Activated naive CD4-positive, alpha-beta T cell (primary cell): ENCODE measurements at places on chromosomes 2 and 18.

DNA sequence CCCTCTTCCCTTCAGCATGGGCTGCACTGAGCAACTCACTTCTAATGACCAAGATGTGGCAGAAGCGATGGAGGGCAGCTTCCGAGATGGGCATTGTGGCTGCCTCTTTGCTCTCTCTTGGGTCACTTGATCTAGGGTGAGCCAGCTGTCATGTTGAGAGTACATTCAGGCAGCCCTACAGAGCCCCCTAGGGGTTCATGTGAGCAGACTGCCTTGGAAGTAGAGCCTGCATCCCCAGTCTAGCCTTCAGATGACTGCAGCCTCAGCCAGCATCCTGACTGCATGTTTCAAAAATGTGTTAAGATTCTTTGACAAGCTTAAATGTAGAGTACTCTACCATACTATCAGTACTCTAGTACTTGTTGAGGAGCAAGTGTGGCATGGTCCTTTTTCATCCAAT lies 143.9 kb downstream of the NCK2 start:
- DNase-seq: no peak

GRCh38 chr2:226694586-226695284 lies 104.9 kb downstream of the IRS1 start:
- DNase-seq: no peak

DNA sequence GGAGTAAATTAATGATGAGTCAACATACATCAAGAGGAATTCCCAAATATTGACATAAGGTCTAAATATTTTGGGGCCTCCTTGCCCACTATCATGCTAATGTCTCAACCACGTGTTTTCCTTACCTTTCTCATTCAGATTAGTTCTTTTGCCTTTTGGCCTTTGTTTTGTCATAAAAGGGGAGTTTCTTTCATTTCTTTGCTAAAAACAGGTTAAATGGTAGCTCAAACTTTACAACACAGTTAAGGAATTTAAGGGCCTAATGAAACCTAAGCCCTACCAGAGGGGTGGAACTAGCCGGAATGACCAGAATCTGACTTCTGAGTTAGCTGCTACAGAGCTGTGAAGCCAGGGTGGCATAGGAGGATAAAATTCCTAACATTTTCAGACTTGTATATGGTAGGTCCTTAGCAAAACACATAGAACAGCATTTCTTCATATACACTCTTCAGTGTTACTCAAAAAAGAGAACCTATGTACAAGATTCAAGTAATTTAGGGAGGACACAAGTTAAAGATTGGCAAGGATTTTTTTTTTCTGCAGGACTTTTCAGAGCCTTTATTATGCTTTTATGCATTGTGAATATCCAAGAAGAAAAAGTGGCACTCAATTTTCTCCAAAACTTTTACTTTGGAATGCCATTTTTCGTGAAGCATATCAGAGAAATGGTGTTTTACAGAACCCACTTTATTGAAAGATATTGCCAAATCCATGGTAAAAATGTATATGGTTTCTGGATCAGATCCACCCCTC lies 633.1 kb downstream of the ARHGAP15 start:
- DNase-seq: no peak

DNA sequence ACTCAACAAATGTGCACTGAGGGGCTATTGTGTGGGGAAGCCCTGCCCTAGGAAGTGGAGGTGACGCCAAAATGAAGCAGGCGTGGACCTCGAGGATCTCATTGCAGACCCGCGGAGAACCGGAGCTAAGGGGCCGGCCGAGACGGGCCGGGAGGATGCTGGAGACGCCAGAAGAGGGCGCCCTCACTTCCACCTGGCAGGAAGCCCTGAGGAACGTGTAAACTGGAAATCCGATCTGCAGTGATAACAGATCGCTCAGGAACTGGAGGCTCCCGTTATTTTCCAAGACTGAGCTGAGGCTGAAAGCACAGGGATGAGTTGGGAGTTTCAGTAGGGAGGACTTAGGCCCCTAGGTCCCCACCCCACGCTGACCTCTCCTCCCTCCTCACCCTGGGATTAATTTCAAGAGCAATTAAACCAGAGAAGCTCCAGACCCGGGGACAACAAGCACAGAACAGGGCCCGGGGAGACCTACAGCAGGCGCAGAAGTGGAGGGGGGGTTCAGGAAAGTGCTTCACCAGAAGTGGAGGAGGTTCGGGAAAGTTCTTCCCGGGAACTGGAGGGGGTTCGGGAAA lies 7.7 kb upstream of the COL6A3 start:
- DNase-seq: peak; percentile 73

DNA sequence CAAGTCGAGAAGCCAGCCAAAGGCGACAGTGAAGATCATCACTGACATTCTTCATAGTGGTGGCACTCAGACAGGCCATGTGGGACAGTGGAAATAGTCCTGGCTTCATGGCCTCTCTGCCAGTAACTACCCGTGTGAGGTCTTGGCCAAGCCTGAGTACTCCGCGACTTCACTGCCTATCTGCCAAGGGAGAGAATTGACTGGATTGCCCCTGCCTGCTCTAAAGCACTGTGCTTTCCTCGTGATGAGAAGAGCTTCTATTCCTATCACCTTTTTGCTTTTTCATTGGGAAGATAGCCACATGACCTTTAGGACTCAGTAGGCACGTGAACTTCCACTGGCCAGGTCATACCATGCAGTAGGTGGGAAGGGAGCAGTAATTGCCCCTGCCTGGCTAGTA lies 239.3 kb downstream of the HAUS1 start:
- no peak for DNase-seq

GRCh38 chr2:64196963-64197362 lies 52.7 kb upstream of the PELI1 start:
- no peak for DNase-seq

DNA sequence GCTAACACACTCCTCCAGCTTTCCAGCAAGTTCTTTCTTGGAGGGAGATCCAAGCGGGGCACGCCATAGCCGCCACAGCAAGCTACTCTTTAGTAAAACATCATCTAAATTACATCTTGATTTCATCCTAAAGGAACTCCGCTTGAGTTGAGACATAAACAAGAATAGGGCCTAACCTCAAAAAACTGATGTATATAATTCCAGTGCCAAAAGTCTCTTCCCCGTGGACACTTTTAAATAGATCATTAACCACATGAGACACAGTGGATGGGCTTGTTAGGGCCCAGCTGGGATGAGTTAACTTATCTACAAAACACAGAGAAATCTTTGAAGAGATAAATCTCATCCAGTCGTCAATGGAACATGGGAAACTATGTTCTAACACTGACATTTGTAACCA lies 20.8 kb upstream of the MLPH start:
- no peak for DNase-seq

DNA sequence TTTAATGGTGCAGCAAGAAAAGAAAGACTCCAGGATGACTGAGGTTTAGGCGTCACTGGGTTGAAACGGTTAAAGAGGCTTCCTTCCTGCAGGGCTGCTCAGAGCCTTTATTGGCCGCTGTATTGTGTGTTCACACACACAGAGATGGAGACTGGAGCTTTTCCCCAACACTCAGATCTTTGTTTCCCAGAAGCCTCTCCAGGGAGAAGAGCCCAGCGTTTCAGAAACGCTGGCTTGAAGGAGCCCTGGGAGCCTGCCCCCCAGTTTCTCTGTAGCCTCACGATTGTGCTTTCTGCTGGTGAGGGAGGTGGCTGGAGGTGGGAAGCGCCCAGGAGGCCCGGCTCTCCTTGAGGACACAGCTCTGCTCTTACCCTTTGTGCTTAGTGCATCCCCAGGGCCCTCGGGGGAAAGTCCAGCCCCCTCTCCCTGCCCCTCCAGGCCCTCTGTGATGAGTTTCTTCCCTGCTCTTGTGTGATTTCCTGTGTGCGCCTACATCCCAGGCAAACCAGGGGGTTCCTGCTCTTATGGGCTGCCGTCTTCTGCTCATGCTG lies 37.1 kb downstream of the RRM2 start:
- DNase-seq: no peak

GRCh38 chr2:238518172-238518820 lies 91.6 kb downstream of the ASB1 start:
- no peak for DNase-seq

DNA sequence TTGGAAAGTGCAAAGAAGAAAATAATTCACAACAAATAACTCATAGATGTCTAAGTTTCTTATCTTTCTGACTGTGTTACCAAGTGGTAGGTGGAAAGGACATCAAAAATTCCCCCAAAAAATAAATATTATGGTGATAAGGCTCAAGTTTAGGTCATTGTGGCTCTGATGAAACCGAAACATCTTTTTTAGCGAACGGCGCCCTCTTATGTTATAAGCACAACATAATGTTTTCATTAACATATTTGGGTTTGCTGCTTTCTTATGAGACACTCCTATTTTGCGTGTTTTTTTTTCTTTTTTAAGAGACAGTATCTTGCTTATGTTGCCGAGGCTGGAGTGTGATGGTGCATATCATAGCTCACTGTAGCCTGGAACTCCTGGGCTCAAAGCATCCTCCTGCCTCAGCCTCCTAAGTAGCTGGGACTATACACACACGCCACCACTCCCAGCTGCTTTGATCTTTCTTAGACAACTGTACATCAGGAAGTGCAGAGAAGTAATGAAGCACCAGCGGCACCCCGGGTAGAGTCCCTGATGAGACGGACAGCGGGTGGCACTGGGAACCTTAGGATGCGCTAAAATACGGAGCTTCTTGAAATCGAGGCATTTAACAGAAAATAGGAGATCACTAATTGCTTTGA lies 38.5 kb upstream of the SLC35G4 start:
- DNase-seq: no peak

- DNase-seq: no peak
Observed at GRCh38 chr2:18762667-18763066, 173.3 kb upstream of the NT5C1B start.

GRCh38 chr18:77344786-77345500 lies 95.3 kb downstream of the GALR1 start:
- DNase-seq: no peak

DNA sequence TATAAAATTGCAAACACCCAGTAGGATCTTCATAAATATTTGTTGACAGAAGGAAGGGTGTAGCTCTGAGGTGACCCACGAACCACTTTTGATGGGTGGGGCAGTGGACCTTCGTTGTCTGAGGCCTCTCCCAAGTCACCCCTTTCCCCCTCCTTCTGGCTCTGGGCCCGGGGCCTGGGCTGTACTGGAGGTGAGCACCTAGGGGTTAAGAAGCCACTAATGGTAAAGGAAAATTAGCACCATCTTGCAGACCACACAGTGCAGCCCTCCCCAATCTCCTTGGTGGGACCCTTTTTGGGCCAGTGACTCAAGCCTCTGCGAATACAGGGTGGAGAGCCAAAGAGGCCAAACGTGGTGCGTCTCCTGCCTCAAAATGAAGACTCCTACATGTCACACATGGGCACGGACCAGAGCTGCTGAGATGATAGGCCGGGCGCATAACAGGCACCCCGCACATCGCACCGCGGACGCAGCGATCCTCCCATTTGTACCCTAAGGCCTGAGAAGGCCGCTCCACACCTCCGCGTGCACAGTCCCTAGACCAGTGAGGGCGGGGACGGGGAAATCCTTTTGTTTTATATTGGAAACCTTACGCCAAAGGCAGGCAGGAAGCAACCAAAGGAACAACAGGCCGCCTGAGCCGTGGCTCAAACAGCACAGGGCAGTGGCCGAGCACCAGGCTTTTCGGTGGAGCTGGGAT lies 31.9 kb upstream of the ATP6V1B1 start:
- no peak for DNase-seq

DNA sequence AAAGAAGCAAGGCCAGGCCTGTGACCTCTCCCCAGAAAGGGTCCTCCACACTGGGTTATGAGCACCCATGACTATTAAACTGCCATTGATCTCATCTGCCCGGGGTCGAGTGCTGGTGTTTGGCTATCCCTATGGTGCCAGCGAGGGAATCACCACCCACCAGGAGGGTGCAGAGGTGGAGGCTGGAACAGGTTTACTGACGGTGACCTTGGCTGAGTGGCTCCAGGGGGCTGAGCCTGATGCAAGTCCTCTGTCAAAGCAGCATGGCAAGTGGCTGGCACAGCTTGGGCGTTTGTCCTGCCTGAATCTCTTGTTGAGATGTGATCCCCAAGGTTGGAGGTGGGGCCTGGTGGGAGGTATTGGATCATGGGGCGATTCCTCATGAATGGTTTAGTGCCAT lies 196.4 kb upstream of the HDAC4 start:
- no peak for DNase-seq

DNA sequence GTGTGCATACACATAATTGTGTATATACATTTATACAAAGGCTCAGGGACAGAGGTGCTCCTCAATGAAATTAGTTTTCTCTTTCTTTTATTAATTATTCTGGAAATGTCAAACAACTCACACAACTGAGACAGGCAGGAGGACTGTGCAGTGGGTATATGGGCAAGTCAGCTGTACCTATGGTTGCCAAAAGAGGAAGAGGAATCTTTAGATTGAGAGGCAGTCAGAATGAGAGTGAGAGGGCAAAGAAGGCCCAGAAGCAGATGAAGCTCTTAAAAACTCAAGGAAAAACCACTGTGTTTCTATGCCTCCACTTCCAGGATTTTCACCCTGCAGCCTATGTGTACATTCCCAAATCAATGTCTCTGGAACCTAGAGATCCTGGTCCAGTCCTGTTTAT lies 79.1 kb downstream of the CACNB4 start:
- DNase-seq: no peak

GRCh38 chr18:55407774-55408535 lies 180.0 kb downstream of the TCF4 start:
- no peak for DNase-seq

GRCh38 chr2:215357660-215358059 lies 45.8 kb downstream of the ATIC start:
- DNase-seq: no peak

- DNase-seq: no peak
Observed at GRCh38 chr2:195575879-195576401, 81.1 kb upstream of the SLC39A10 start.

DNA sequence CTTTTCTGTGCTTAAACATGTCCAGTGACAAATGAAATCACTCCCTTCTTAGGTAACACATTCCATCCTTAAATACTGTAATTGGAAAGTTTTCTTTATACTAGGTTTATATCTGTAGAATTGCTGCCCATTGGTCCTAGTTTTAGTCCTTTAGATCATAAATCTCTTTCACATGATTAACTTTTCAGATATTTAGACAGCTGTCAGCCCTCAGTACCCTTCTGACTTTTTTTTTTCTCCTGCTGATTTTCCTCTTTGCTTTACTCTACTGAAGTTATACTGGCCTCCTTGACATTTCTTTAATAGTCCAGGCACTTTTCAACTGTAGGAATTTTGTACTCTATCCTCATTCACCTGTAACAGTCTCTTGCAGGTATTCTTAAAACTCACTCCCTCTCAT lies 28.9 kb downstream of the RBBP8 start:
- DNase-seq: no peak

GRCh38 chr2:174615871-174616436 lies 18.4 kb upstream of the WIPF1 start:
- DNase-seq: no peak
